ENCODE measurements at places on chromosomes 2 and 18. TPM values are rescaled to one million over a fixed set of nuclear protein-coding genes. Genes with fewer than 3 reads are reported as not detected.
A peak's percentile ranks its signal among the peaks of the same experiment; 100 is the strongest.

DNA sequence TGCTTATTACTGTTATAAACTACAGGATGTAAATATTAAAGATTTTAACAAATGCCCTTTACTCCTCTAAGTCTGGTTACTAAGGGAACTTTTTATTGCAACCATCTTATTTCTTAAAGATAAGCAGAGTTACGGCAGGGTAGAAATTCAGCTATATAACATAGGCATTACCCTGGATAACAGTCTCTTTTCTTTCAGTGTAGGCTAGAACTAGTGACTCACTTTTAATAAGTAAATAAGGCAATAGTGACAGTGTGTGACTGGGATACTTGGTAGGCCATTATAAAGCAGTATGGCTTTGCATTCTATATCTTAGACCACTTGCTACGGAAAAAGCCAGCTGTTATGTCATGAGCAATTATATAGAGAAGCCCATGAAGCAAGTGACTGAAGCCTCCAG lies 1041.0 kb upstream of the NRXN1 start:
- no peak overlapping the region for H3K4me3 ChIP-seq
- no peak for DNase-seq
- no peak overlapping the region for H3K27ac ChIP-seq
- no peaks in the 10 kb centered on the region for H3K36me3 ChIP-seq
- H3K27me3 ChIP-seq, result no peaks in the 10 kb centered on the region

DNA sequence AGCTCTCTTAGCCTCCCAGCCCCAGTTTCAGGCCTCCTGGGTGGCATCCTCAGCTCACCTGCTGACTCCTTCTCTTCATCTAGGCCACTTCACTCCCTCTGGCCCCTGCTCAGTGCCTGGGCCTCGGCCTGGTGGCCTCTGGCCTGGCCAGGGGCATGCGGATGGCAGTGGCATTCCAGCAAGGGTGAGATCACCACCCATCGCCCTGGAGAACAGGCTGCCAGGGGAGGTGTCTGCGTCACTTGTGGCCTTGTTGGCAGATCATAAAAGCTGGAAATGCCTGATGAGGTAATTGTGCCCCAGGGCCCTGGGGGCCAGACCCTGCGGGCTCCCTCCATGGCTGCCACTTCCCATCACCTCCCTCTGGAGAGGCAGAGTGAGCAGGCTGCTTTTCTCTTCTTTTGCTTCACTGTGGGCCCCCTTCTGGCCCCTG lies 72.5 kb upstream of the SMAD2 start:
- no peak overlapping the region for H3K4me3 ChIP-seq
- no peaks in the 10 kb centered on the region for H3K27me3 ChIP-seq
- H3K4me1 ChIP-seq, result peaks cover 8% of the 10 kb centered on the region
- no peaks in the 10 kb centered on the region for H3K36me3 ChIP-seq
- H3K27ac ChIP-seq, result peak overlapping the region; percentile 94
- peak; percentile 98 for DNase-seq

DNA sequence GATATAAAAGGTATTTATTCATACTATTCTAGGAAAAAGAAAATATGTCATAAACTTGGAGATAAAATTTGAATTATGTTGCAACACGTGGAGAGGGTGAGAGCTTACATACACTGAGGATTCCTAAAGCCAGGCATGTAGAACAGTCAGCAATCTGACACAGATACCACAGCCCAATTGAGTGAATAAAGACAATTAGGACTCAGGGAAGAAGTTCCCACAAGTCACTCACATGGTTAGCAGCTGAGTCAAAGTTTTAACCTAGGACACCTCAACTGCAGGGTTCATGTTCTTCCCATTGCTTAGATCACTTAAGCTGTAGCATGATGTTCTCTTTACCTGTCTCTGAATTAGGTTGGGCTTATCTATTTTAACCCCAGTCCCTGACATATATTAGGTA lies 189.5 kb downstream of the CMPK2 start:
- H3K36me3 ChIP-seq, result no peaks in the 10 kb centered on the region
- H3K27ac ChIP-seq, result no peak overlapping the region
- H3K4me1 ChIP-seq, result no peaks in the 10 kb centered on the region
- no peak for DNase-seq
- H3K27me3 ChIP-seq, result no peaks in the 10 kb centered on the region
- H3K4me3 ChIP-seq, result no peak overlapping the region

GRCh38 chr18:7775128-7775527 lies 208.0 kb downstream of the PTPRM start:
- H3K4me1 ChIP-seq, result peaks cover 10% of the 10 kb centered on the region
- no peak overlapping the region for H3K4me3 ChIP-seq

- no peak overlapping the region for H3K4me3 ChIP-seq
- no peaks in the 10 kb centered on the region for H3K36me3 ChIP-seq
- no peak overlapping the region for H3K27ac ChIP-seq
- no peak for DNase-seq
- H3K4me1 ChIP-seq, result no peaks in the 10 kb centered on the region
Observed at GRCh38 chr2:175577368-175577970, 396.0 kb upstream of the ATP5MC3 start.

GRCh38 chr2:234559609-234560008 lies 62.7 kb upstream of the ARL4C start:
- no peak overlapping the region for H3K27ac ChIP-seq
- no peak for DNase-seq
- H3K27me3 ChIP-seq, result no peaks in the 10 kb centered on the region
- no peak overlapping the region for H3K4me3 ChIP-seq
- no peaks in the 10 kb centered on the region for H3K36me3 ChIP-seq

The TBR1 gene
- not detected for total RNA-seq

The PROKR1 gene
- not detected for total RNA-seq

Measured in adrenal gland (tissue), 19 donors.